ENCODE measurements at places on chromosomes 2 and 18. TPM values are rescaled to one million over a fixed set of nuclear protein-coding genes. Genes with fewer than 3 reads are reported as not detected.
A peak's percentile ranks its signal among the peaks of the same experiment; 100 is the strongest.

DNA sequence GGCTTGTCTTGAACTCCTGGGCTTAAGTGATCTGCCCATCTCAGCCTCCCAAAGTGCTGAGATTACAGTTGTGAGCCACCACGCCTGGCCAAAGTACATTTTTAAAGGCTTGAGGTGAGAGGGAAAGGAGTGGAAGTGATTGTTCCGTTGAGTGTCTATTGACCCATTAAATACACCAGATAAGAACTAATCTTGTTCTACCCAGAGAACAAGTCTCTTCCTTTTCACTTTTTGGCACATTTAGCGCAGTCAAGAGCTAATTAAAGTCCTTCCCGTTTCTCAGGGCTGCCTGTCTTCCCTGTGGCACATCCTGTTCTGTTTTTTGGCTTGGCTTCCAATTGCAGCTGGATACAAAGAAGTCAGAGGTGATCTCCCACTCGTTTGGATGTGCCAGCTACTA, 172.3 kb downstream of the ALPK2 start:
- no peaks in the 10 kb centered on the region for H3K4me1 ChIP-seq
- no peaks in the 10 kb centered on the region for H3K27me3 ChIP-seq
- no peak for DNase-seq
- no peak overlapping the region for H3K27ac ChIP-seq
- H3K4me3 ChIP-seq: no peak overlapping the region

RFX8 gene
- total RNA-seq: not detected

DNA sequence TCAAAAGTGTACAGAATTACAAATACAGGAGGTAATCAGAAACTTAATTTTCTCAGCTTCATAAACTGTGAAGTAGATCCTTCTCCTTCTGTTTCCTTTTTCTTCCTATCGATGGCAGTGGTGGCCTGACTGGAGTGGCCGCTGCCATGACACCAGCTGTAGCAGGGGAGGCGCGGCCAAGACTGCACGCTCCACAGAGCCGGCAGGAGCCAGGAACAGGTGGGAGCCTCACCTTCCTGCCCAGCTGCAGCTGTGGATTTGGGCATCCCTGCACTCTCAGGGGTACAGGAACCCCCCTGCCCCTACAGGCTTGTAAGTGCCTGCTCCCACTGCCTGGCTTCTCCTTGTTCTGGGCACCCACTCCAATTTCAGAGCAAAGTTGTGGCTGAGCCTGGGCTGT, 76.1 kb downstream of the EPB41L3 start:
- DNase-seq: no peak
- peaks cover 11% of the 10 kb centered on the region for H3K27me3 ChIP-seq
- no peaks in the 10 kb centered on the region for H3K36me3 ChIP-seq

GRCh38 chr2:97957432-97958183, 38.1 kb downstream of the TMEM131 start:
- H3K27me3 ChIP-seq: no peaks in the 10 kb centered on the region
- DNase-seq: no peak
- H3K27ac ChIP-seq: no peak overlapping the region
- H3K4me1 ChIP-seq: peaks cover 65% of the 10 kb centered on the region
- H3K4me3 ChIP-seq: no peak overlapping the region

DNA sequence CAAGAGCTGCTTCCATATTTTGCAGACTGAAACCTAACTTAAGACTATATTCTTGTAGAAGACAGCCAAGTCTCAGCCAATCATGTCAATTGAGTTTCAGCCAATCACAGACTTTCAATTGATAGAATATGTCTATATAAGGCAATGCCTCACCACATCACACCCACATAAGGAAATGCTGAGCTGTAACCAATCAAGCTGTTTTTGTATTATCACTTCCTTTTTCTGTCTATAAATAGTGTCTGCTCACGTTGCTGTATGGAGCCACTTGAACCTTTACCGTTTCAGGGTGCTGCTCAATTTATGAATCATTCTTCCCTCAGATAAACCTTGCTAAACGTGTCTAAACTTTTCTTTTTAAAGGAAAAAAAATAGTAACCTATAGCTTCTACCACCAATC, 1554.4 kb upstream of the LRRTM1 start:
- H3K4me3 ChIP-seq: no peak overlapping the region
- no peaks in the 10 kb centered on the region for H3K36me3 ChIP-seq
- H3K4me1 ChIP-seq: no peaks in the 10 kb centered on the region
- H3K27ac ChIP-seq: no peak overlapping the region
- DNase-seq: no peak
- H3K27me3 ChIP-seq: no peaks in the 10 kb centered on the region

- no peak overlapping the region for H3K4me3 ChIP-seq
- H3K27ac ChIP-seq: no peak overlapping the region
- no peaks in the 10 kb centered on the region for H3K36me3 ChIP-seq
- H3K27me3 ChIP-seq: peaks cover 4% of the 10 kb centered on the region
- H3K4me1 ChIP-seq: no peaks in the 10 kb centered on the region
- DNase-seq: no peak
Observed at GRCh38 chr2:150429384-150429961, 58.0 kb downstream of the RND3 start.

DNA sequence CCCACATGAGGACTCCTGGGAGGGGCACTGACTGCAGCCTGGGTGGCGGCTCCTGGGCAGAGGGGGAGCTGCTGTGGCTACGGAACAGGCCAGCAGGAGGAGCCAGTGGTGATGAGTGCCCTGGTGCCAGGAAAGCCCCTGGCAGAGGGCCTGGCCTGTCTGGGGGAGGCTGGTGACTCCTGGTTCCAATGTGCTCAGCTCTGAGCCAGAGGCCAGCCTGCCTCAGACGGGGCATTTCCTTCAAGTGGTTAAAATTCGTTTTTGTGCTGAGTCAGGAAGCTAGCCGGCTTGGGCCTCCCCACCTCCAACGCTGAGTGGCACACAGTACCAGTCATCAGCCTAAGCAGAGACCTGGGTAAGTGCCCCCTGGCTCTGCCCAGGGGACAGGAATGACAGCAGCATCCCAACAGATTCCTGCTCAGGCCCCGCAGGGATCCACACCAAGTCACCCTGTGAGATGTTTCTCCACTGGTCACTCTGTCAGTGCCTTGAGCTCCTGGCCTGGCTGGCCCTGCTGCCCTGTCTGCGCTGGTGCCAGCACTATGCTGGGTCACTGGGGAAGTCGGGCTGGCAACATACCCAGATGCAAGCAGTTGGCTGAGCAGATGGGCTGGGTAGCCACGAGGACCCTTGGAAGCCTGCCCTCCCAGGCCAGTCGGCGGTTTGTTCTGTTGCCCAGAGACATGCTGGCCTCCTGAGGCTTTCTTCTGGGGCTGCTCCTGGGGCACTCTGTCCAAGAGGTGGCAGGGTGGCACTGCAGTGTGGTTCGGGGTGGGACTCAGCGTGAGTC, 7.1 kb upstream of the KLF11 start:
- peaks cover 10% of the 10 kb centered on the region for H3K4me1 ChIP-seq
- peak; percentile 74 for DNase-seq
- H3K36me3 ChIP-seq: no peaks in the 10 kb centered on the region
- no peak overlapping the region for H3K4me3 ChIP-seq

PLB1 gene
- 0.50 TPM for total RNA-seq

- no peaks in the 10 kb centered on the region for H3K4me1 ChIP-seq
- DNase-seq: no peak
- no peak overlapping the region for H3K4me3 ChIP-seq
- H3K27ac ChIP-seq: no peak overlapping the region
- H3K27me3 ChIP-seq: peaks cover 4% of the 10 kb centered on the region
Observed at GRCh38 chr2:177078855-177079254, 133.7 kb upstream of the HNRNPA3 start.

SEPTIN10 gene
- total RNA-seq: 0.86 TPM

GRCh38 chr2:239811806-239812560, 213.2 kb downstream of the NDUFA10 start:
- no peaks in the 10 kb centered on the region for H3K4me1 ChIP-seq
- no peak for DNase-seq
- H3K36me3 ChIP-seq: no peaks in the 10 kb centered on the region

GRCh38 chr2:70381235-70381634, 79.4 kb upstream of the FAM136A start:
- no peaks in the 10 kb centered on the region for H3K36me3 ChIP-seq
- H3K4me3 ChIP-seq: no peak overlapping the region
- DNase-seq: no peak
- H3K27me3 ChIP-seq: peaks cover 1% of the 10 kb centered on the region
- no peak overlapping the region for H3K27ac ChIP-seq

DNA sequence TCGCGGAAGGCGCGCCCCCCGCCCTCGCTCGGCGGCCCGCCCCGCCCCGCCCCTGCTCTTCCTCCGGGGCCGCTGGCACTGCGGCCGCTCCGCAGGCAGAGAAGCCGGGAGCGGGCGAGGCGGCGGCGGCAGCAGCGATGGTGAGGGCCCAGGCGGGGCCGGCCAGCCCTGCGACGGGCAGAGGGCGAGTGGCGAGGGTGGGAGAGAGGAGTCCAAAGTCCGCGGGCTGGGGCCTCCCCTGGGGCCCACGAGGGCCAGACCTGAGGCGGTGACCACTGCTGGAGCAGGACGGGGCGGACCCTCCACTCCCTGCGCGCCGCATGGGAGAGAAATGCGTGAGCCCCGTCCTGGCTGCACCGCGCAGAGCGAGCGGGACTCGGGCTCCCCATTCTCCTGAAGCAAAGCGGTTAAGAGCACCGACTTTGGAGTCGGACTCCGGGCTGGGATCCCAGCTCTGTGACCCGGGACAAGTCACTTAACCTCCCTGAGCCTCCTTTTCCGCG, at the start of gene VAMP5:
Gene VAMP5, plus strand, starts transcription at position 78 of the 503 bp plus-strand sequence. Its CDS starts 60 bp downstream, at position 138.
- peak within 1 kb of the TSS; percentile 81 for H3K4me3 ChIP-seq
- H3K27ac ChIP-seq: peak within 1 kb of the TSS; percentile 91
- H3K36me3 ChIP-seq: peaks cover 20% of the 10 kb centered on the region

- H3K4me1 ChIP-seq: no peaks in the 10 kb centered on the region
- H3K27ac ChIP-seq: no peak overlapping the region
- H3K4me3 ChIP-seq: no peak overlapping the region
Observed at GRCh38 chr18:14089781-14090180, 42.5 kb downstream of the ZNF519 start.

- no peak for DNase-seq
- no peak overlapping the region for H3K4me3 ChIP-seq
- H3K4me1 ChIP-seq: peaks cover 10% of the 10 kb centered on the region
- no peak overlapping the region for H3K27ac ChIP-seq
Observed at GRCh38 chr2:136029149-136029548, 43.7 kb upstream of the DARS1 start.

SERPINB7 gene
- total RNA-seq: not detected

DNA sequence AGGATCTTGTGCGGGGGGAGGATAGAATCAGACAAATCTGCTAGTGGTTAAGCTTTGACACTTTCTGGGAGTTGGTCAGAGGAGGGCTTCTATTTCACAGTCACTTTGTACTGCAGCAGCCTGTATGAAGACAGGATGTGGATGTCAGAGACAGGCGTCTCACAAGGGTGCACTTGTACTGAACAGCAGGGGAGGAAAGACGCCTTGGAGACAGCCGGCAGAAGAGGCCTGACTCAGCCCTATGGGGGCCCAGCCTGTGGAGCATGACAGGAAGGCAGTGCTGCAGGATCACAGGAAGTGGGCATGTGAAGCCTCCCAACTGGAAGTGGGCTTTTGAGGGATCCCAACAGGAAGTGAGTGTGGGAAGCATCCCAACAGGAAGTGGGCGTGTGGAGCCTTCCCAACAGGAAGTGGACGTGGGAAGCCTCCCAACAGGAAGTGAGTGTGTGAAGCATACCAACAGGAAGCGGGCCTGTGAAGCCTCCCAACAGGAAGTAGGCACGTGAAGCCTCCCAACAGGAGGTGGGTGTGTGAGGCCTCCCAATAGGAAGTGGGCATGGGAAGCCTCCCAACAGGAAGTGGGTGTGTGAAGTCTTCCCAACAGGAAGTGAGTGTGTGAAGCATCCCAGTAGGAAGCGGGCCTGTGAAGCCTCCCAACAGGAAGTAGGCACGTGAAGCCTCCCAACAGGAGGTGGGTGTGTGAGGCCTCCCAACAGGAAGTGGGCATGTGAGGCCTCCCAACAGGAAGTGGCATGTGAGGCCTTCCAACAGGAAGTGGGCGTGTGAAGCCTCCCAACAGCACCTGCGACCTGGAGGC, 212.3 kb downstream of the SNTG2 start:
- peak overlapping the region; percentile 93 for H3K27ac ChIP-seq
- peaks cover 39% of the 10 kb centered on the region for H3K4me1 ChIP-seq
- no peak overlapping the region for H3K4me3 ChIP-seq
- H3K27me3 ChIP-seq: no peaks in the 10 kb centered on the region

- H3K4me3 ChIP-seq: no peak overlapping the region
- no peaks in the 10 kb centered on the region for H3K36me3 ChIP-seq
- no peaks in the 10 kb centered on the region for H3K27me3 ChIP-seq
- H3K27ac ChIP-seq: no peak overlapping the region
- no peak for DNase-seq
Observed at GRCh38 chr2:168988755-168989154, 42.4 kb downstream of the ABCB11 start.

GRCh38 chr2:216188956-216189355, 79.8 kb downstream of the XRCC5 start:
- H3K27ac ChIP-seq: peak overlapping the region; percentile 64
- H3K36me3 ChIP-seq: peaks cover 57% of the 10 kb centered on the region
- H3K27me3 ChIP-seq: no peaks in the 10 kb centered on the region
- DNase-seq: no peak

GRCh38 chr18:7637269-7637668, 70.2 kb downstream of the PTPRM start:
- H3K36me3 ChIP-seq: no peaks in the 10 kb centered on the region
- DNase-seq: no peak
- no peak overlapping the region for H3K27ac ChIP-seq
- no peaks in the 10 kb centered on the region for H3K27me3 ChIP-seq

CLEC4F gene
- total RNA-seq: not detected

DYSF gene
- 3.5 TPM for total RNA-seq

GRCh38 chr2:36960773-36961172, 5.6 kb downstream of the STRN start:
- H3K4me3 ChIP-seq: no peak overlapping the region
- peaks cover 9% of the 10 kb centered on the region for H3K36me3 ChIP-seq
- peaks cover 56% of the 10 kb centered on the region for H3K4me1 ChIP-seq
- no peaks in the 10 kb centered on the region for H3K27me3 ChIP-seq
- DNase-seq: no peak

GRCh38 chr18:12838178-12838634, 45.8 kb downstream of the PTPN2 start:
- peak overlapping the region; percentile 90 for H3K27ac ChIP-seq
- H3K36me3 ChIP-seq: peaks cover 19% of the 10 kb centered on the region
- no peaks in the 10 kb centered on the region for H3K27me3 ChIP-seq
- peak overlapping the region; percentile 59 for H3K4me3 ChIP-seq
- DNase-seq: no peak
- H3K4me1 ChIP-seq: peaks cover 47% of the 10 kb centered on the region

- H3K36me3 ChIP-seq: peaks cover 54% of the 10 kb centered on the region
- H3K27ac ChIP-seq: peak overlapping the region; percentile 91
- H3K4me3 ChIP-seq: peak overlapping the region; percentile 50
- DNase-seq: peak; percentile 74
- peaks cover 68% of the 10 kb centered on the region for H3K4me1 ChIP-seq
Observed at GRCh38 chr18:46250084-46250811, 146.1 kb downstream of the HAUS1 start.

- no peaks in the 10 kb centered on the region for H3K36me3 ChIP-seq
- DNase-seq: no peak
- H3K27ac ChIP-seq: no peak overlapping the region
- H3K4me1 ChIP-seq: no peaks in the 10 kb centered on the region
Observed at GRCh38 chr2:53268626-53269025, 499.0 kb upstream of the CHAC2 start.

DNA sequence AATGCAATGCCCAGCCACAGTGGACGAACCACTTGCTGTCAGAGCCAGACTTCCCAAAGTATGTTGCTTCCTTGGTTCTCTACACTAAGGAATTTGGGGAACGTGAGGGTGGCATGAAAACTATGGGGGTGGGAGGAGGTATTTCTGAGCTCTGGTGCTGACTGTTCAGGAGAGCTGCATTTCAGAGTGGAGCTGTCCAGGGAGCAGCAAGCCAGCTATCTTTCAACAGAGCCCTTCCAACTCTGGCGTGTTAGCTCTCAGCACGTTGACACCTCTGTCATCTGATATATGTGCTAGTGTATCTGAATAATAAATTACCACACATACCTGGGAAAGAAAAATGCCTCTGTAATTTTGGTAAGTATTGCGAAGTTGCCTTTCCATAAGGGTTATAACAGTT, 66.1 kb downstream of the SAP130 start:
- H3K36me3 ChIP-seq: peaks cover 31% of the 10 kb centered on the region
- H3K4me3 ChIP-seq: no peak overlapping the region
- H3K4me1 ChIP-seq: no peaks in the 10 kb centered on the region
- no peaks in the 10 kb centered on the region for H3K27me3 ChIP-seq
